ENCODE measurements at places on chromosomes 4 and X. TPM values are rescaled to one million over a fixed set of nuclear protein-coding genes. Genes with fewer than 3 reads are reported as not detected.

DNA sequence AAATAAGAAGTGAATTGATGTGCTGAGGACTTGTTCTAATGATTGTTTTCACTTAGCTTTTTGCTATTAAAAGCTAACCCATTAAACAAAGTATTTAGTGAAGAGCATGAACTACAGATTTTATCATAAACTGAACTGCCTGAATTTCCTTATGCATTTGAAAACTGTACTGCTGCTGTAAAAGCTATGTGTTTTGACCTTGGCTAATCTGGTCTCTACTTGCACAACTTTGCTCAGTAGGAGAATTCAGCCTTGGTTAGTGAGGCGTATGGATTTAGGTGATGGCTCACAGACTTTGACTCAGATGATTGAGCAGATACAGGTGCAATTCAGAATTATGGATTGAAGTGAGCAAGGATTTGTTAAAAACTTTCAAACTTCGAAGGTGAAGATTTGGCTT lies 38.7 kb upstream of the FAT1 start:
- no peak for DNase-seq

- no peak for DNase-seq
Observed at GRCh38 chr4:112199041-112199440, 32.5 kb upstream of the AP1AR start.

GRCh38 chr4:118814058-118814457 lies 21.9 kb downstream of the SEC24D start:
- DNase-seq, result no peak

DNA sequence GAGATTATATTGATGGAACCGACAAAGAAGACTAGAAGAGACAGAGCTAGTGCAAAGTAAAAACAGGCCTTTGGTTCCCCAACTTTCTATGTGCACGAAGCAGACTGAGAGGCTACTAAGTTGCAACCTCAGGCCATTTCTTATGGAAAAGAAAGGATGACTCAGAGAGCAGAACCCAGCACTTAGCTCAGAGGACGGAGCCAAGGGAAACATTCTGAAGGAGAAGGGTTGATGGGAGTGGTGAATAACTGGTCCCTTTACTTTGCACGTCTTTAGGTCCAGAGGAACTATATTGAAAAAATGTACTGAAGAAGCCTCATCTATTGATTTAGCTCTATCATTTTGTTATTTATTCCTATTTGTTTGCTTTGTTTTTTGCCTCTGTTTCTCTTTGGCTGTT lies 182.1 kb downstream of the CPE start:
- DNase-seq, result no peak

DNA sequence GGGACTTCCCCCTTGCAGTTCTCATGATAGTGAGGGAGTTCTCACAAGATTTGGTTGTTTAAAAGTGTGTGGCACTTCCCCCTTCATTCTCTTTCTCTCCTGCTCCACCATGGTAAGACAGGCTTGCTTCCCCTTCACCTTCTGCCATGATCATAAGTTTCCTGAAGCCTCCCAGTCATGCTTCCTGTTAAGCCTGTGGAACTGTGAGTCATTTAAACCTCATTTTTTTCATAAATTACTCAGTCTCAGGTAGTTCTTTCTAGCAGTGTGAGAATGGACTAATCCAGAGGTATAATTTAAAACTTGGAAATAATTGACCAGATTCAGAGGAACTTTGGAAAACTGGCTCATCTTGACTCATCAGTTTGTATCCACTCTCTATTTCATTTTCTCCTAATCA lies 129.0 kb downstream of the TMEM47 start:
- peak; percentile 36 for DNase-seq

GRCh38 chrX:21934414-21934813 lies 6.1 kb upstream of the SMS start:
- DNase-seq, result peak; percentile 53

DNA sequence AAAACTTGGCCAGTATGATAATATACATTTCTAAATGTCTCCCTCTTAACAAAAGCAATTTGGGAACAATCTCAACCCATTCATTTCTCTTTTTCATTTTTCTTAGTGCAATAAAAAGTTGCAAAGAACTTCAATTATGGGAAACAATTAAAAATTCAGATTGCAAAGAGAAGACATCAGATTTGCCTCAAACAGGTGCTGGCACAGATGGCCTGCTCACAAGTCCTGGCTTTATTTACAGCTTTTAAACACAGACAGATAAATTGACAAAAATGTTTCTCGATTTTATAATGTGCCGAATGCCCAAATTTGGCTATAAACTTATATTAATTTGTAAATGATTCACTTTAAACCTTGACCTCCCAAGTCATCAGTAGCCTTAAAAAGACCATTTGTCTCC lies 28.7 kb downstream of the SLC4A4 start:
- no peak for DNase-seq

DNA sequence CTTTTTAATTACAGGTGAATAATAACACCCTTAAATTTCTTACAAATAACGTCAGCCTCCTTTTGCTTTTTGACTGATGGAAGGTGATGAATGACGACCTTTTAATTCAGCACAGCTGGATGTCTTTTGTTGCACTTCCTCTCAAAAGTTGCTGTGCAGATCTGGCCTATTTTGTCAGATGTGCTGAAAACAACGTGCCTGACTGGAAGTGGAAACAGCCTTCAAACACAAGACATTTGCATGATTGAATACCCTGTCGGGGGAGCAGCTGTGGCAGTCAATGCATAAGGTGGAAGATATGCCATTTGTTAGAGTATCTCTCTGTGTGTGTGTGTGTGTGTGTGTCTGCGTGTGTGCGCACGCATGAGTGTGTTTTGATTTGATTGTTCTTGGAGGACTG lies 579.7 kb downstream of the SPRY1 start:
- DNase-seq, result no peak

GRCh38 chrX:68703369-68703768 lies 55.9 kb downstream of the STARD8 start:
- no peak for DNase-seq

DNA sequence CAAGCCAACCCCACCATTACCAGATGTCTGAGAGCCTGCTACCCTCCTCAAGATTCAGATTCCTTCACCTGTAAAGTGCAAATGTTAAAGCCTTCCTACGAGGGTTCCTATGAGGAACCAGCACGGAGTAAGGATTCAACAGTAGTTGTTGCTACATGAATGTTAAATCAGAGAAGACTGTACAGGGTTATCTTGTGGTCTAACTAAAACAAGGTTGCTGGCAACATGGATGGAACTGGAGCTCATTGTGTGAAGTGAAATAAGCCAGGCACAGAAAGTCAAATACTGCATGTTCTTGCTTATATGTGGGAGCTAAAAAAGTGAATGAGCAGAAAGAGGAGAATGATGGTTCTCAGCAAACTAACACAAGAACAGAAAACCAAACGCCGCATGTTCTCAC lies 238.6 kb downstream of the DCTD start:
- DNase-seq, result no peak

GRCh38 chr4:64584125-64584524 lies 174.9 kb upstream of the TECRL start:
- DNase-seq, result no peak

GRCh38 chr4:134470544-134470943 lies 269.0 kb upstream of the PABPC4L start:
- no peak for DNase-seq

ZNF81 gene
- 2.3 TPM for polyA plus RNA-seq

ADH1B gene
- not detected for polyA plus RNA-seq

AMMECR1 gene
- polyA plus RNA-seq, result 12.4 TPM
